ENCODE measurements at places on chromosomes 4 and X.

- no peak for DNase-seq
Observed at GRCh38 chrX:100477467-100477866, 67.4 kb upstream of the PCDH19 start.

GRCh38 chr4:56198265-56198664, 189.0 kb downstream of the AASDH start:
- no peak for DNase-seq

DNA sequence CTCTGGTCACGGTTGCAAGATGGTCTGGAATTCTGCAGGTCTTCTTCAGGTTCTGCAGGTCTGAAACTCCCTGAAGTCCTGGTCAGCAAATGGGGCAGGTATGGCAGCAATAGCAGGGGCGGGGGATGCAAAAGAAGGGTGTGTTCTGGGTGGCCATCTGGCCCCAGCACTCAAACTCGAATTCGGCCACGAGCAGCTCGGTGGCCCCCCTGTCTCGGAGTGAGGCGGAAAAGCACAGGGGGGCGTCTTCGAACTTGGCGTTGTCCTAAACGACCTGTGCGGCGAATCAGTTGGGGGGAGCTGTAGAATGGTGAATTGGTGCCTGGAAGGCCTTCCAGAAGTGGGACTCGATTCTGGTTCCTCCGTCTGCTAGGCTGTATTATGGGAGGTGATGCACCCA, 2.1 kb downstream of the RTL5 start:
- DNase-seq = no peak

- DNase-seq = peak; percentile 27
Observed at GRCh38 chrX:33434256-33435092, 223.1 kb upstream of the DMD start.

- no peak for DNase-seq
Observed at GRCh38 chr4:81335122-81335912, 120.3 kb upstream of the PRKG2 start.
